Naive thymus-derived CD4-positive, alpha-beta T cell (primary cell): ENCODE measurements at places on chromosomes 4 and X. TPM values are rescaled to one million over a fixed set of nuclear protein-coding genes. Genes with fewer than 3 reads are reported as not detected.

Gene POLN
- 3.2 TPM for total RNA-seq

Gene TLR2
- total RNA-seq, result 6.6 TPM

- no peak for DNase-seq
These were observed 204.8 kb upstream of the VCX start for GRCh38 chrX:7638078-7638710.

Gene IBSP
- not detected for total RNA-seq

Gene RTL9
- not detected for total RNA-seq

Gene DGAT2L6
- total RNA-seq, result not detected
